Stimulated activated CD8-positive, alpha-beta memory T cell treated with anti-CD3 and anti-CD28 coated beads, Interleukin-2, amount 100 ng/mL, for 1 hour (primary cell): ENCODE measurements at places on chromosomes 6 and 20.
A peak's percentile ranks its signal among the peaks of the same experiment; 100 is the strongest.

- DNase-seq = no peak
These were observed 74.7 kb downstream of the CD83 start for GRCh38 chr6:14192216-14192788.

DNA sequence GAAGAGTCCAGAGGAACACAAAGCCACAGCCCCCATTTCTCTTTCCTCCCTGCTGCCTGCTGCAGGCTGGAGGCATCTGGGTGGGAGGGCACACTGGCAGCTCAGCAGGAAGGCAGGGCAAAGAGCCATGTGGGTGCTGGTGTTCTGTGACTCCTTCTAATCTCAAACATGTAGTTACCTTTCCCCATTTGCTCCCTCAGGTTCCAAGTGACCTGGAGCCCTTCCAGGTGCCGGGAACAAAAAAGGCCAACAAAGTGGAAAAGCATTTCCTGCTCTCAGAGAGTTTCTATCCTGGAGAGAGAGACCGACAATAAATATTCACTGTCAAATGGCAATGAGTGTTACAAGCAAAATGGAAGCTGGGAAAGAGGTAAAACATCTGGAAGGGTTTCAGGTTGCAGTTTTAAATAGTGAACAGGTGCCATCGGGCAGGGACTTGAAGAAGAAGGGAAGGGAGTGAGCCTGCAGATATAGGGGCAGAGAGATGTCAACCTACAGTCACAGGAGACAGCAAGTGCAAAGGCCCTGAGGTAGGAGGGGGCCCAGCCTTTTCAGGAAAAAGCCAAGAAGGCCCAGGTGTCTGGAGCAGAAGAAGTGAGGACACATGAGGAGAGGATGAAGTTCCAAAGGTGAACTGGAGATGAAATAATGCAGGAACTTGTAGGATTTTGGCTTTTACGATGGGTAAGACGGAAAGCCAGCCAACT, 43.6 kb upstream of the IYD start:
- DNase-seq = no peak

- no peak for DNase-seq
These were observed 41.0 kb downstream of the HM13 start for GRCh38 chr20:31555203-31555775.

DNA sequence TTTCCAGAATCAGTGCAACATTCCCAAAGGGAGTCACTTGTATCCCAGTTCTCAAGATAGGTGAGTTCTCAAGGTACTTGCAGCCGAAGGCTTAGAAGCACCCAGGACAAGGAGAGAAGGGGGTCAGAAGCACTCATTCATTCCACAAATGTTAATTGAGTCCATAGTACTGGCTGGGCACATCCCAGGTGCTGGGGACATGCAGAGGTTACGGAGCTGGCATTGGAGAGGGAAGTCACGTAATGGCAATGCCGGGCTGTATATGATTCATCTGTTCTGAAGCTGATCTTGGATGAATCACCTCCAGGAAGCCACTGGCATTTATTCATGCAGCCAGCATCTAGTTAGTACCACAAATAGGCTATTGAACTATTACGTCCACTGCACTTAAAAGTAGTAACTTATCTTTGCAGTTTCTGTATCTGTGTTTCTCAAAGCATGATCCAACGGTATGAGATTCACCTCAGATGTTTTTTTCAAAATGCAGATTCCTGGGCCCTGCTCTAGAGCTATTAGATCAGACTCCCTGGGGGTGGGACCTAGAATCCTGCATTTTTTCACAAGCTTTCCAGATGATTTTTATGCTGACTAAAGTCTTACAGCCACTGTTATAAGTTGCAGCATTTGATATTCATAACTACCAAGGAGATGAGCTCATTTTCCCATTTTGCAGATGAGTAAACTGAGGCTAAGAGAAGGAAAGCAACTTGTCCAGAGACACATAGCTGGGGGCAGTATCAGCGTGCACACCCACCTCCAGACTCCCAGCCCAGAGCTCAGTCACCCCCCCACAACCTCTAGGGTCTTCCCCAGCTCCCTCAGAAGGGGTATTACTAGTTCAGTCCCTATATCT, 44.1 kb upstream of the ID1 start:
- no peak for DNase-seq

- no peak for DNase-seq
These were observed 83.7 kb upstream of the PRSS16 start for GRCh38 chr6:27163834-27164233.

GRCh38 chr6:165641672-165642156, 21.3 kb downstream of the PDE10A start:
- DNase-seq = no peak

DNA sequence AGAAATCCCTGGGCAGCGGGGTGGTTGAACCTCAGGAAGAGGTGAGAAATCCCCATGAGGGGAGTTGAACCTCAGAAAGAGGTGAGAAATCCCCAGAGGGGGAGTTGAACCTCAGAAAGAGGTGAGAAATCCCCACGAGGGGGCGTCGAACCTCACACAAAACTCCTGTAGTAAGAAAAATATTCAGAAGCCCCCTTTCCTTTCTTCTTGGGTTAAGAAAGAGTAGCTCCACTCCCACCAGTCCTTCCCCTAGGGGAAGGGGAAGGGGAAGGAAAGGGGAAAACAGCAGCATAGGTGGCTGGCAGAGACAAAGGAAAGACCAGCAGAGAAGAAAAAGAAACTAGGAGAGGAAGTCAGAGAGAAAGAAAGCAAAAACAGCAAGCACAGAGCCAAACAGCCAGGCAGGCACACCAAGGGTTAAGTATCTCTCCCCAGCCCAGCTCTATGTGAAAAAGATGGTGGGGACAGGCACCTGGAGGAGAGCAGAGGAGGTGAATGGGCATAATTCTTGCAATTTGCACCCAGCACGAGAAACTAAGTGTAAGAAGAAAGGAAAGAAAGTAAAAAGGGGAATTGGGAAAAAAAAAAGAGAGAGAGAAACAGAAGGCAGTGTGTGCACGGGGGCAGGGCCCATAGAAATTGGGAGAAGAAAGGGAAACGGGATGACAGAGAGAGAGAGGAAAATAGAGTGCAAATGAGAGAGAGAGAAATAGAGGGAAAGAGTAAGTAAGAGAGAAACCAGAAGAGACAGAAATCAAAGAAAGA, 88.2 kb downstream of the PLG start:
- DNase-seq = no peak

- no peak for DNase-seq
These were observed 108.6 kb downstream of the BANF2 start for GRCh38 chr20:17808357-17808756.

DNA sequence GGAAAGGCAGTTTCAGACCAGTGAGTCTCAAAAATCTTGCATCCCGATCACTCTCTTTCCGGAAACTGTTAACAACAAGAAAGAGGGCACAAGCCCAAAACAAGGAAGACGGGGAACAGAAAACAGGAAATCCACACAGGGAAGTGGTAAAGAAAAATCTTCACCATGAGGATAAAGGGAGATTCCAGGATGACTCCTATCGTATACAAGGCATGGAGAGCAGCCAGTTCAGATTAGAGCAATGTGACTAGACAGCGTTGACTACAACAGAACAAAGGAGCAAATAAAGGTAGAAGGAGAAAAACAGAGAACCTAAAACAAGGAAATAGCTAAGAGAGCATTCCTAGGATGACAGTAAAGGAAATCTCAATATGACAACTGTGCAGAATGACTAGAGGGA, 26.5 kb downstream of the VNN1 start:
- no peak for DNase-seq

DNA sequence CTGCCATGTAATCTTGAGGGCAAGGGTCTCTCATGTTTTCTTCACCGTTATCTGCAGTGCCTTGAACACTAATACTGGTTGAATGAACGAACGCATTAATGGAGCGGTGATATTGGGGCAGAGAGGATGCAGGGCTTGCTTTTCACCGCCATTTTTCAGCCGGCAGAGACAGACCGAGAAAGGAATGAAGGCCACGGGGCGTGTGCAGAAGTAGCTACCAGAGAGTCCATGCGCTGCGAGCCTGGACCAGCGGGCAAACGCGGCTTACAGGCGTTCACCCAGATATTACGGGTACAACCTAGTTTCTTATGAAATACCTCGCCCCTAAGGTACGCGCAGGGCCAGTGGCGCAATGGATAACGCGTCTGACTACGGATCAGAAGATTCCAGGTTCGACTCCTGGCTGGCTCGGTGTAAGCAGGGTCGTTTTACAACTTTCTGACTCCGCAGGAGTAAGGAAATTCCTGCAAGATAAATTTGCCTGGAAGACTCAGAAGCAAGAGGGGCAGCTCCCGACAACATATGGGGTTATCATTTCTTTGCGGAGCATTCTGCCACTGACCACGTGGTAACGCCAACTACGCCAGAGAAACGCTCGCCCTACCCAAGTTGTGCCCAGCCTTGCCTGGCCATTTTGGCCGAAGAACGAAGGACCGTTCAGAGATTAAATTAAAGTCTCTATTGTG, 863 bp upstream of the HMGN4 start:
- peak; percentile 79 for DNase-seq

DNA sequence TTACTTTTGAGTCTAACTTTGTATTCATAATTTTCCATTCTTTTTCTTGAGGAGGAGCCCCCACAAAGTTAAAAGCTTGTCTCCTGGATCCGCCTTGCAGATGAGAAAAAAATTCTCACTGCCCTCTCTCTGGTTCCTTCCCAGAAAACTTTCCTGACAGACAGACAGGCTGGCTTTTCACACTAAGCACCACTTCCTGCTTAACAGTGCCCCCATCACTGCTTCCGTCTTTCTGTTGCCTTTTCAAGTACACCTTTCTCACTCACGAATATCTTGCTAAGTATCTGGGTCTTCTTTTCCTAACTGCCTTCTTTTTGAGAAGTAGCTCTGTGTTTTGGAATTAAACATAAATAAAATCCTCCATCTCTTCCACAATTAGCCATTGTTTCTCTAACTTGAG, 19.8 kb upstream of the LMBRD1 start:
- no peak for DNase-seq

- no peak for DNase-seq
These were observed 92.6 kb upstream of the RIPOR2 start for GRCh38 chr6:25028328-25028727.

- DNase-seq = no peak
These were observed 14.9 kb downstream of the CRISP2 start for GRCh38 chr6:49698478-49698877.

GRCh38 chr6:115194981-115195638, 852.3 kb upstream of the HS3ST5 start:
- no peak for DNase-seq

- no peak for DNase-seq
These were observed 582.1 kb upstream of the JAG1 start for GRCh38 chr20:11255860-11256259.

DNA sequence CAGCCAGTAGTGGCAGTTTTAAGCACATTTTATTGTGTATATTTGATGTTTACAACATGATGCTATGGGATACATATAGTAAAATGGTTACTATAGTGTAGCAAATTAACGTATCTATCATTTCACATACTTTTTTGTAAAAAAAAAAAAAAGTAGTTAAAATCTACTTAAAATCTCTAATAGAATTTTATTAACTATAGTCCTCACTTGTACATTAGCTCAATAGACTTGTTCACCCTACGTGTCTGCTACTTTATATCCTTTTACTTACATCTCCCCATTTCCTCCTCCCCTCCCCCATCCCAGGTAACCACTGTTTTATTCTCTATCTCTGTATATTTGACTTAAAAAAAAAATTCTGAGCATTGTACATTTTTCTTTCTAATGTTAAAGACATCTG, 23.0 kb downstream of the GTPBP2 start:
- DNase-seq = no peak

DNA sequence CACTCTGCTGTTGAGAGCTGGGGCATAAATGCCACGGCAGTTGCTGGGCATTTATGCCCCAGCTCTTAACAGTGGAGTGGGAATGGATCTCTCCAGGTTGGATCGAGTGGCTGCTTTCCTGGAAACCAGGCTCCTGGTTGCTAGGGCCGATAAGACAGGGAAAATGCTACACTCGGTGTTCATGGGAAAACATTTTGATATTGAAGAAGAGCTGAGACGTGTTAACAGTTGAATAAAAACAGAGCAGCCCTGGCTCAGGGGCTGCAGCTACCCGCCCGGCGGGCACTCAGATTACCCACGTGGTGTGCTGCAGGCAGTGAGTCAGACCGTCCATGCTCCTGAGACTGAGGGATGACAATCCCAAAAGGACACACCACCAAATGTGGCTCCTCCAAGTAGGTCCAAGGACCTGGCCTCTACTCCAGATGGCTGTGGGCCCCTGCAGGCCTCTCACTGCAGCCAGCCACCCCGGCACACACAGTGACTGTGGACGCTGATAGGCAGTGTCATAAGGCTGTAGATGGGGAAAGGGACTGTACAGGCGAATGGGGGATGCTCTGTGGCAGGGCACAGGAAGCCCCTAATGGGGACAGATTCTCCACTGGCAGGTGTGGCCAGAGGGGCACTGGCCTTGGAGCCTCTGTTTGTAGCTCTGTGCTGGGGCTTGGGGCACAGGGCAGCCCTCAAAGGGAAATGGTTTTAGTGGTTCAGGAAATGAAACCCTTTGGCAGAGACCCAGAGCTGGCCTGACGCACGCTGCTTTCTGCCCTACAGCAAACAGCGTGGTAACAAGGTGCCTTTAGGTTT, 237.8 kb downstream of the LY86 start:
- no peak for DNase-seq

DNA sequence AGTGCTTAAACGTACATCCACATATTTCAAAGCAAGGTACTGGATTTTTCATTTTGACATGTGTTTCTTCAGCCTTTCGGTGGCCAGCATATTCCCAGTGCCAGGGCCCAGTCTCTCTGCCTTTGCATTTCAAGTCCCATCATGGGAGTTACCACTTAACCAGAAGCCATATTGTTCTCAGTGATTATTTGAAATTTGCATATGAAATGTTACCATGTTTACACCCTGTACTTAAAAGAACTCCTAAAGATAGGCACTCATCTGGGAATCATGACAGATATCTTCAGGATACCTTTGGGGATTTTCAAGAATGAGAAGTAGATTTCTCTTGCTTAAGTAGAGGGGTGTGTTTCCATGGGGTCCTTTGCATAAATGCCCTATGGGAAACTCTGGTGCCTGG, 367.5 kb downstream of the NRN1 start:
- DNase-seq = no peak

GRCh38 chr6:11484441-11484840, 53.1 kb upstream of the TMEM170B start:
- no peak for DNase-seq

DNA sequence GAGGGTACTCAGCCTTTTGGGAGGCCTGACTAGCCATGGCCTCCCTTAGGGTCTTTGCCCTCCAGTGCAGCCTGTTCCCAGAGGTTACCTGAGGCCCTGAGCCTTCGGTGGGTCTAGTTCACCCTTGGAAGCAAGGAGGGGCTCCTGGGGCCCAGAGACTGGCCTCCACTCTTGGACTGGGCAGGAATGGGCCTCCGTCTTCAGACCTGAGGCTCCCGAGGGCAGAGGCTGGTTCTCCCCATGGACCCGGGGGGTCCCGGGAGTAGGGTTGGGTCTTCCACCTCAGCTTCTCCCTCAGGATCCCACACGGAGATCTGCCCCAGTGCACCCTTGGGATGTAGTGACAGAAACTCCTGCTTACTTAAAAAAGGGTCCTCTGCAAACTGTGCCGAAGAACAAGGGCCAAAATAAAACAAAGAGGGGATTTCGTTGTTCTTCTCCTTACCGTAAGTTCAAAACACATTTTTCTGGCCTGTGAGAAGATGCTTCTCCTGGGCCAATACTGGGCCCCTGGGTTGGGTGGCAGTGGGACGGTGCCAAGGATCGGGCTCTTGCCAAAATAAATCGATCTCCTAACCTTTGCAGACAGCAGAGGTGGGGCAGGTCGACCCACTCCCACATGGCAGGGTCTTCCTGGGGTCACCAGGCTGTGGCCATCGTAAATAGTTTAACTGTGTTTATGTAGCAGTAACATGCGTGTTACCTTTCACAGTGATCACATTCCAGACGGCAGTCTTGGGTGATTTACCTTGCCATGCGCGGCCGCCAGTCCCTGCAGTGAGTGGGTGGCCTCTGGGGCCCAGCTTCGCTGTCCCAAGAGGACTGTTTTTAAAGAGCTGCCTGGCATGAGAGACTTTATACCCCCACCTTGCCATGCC, 151.8 kb downstream of the VEGFA start:
- DNase-seq = no peak
